Breast epithelium (tissue), 4 donors: ENCODE measurements at places on chromosomes 12 and 14.

DNA sequence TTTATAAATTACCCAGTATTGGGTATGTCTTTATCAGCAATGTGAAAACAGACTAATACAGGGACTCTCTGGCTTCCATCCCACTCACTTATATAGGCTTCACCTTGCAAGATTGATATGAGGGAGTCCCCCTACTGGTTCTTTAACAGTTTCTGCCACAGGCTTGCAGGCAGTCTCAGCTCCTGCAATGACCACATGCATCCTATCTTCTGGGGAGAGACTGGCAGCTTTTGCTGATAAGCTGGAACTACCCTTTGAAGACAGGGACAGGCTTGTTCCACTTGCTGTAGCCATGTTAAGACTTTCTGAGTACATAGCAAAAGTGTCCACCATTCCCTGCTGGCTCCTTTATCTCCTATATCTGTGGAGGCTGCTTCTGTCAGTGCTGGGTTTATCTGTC, 531.7 kb upstream of the FLRT2 start:
- DNase-seq: no peak

GRCh38 chr12:63905544-63905943, 61.0 kb downstream of the SRGAP1 start:
- no peak for DNase-seq

- peak; percentile 22 for DNase-seq
Measured at GRCh38 chr12:123971770-123972456, 718 bp downstream of the CCDC92 start.

DNA sequence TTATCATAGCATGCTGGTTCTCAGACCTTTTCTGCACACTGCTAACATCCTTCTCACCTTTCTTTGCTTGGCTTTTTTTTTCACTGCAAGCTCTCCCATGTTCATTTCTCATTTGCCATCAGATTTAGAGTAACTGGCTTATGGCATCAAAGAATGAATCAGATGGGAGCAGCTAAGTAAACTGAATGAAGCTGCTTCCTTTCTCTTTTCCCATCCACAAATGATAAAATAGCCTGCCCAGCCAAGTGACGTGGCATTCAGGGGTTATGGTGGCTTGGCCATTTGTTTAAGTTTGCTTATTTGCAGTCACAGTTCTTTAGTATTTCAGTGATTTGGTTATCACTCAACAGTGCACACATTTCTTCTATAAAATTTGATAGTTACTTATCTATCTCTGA, 708.6 kb downstream of the DIO2 start:
- no peak for DNase-seq

DNA sequence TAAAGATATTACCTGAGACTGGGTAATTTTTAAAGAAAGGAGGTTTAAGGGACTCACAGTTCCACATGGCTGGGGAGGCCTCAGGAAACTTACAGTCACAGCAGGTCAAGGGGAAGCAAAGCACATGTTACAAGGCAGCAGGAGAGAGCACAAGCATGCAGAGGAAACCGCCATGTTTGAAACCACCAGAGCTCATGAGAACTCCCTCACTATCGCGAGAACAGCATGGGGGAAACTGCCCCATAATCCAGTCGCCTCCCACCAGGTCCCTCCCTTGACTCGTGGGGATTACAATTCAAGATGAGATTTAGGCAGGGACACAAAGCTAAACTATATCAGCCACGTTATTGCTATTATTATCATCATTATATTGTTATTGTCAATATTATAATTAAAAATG, 138.7 kb downstream of the RIMBP2 start:
- no peak for DNase-seq

DNA sequence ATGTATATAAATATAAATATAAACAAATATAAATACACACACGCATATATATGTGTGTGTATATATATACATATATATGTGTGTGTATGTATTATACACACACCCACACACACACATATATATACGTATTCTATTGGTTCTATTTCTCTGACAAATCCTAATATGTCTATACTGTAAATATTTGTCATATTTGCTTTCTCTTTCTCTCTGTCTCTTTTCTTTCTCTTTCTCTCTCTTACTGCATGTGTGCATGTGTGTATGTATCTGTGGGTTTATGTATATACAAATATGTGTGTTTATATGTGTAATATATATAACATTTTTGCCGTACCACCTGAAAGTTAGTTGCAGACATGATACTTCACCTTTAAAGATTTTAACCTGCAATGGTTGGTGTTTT, 174.2 kb upstream of the PLEKHG7 start:
- no peak for DNase-seq

- no peak for DNase-seq
Measured at GRCh38 chr12:118356809-118357256, 15.9 kb downstream of the TAOK3 start.

- no peak for DNase-seq
Measured at GRCh38 chr12:31875609-31875964, 83.6 kb upstream of the RESF1 start.

DNA sequence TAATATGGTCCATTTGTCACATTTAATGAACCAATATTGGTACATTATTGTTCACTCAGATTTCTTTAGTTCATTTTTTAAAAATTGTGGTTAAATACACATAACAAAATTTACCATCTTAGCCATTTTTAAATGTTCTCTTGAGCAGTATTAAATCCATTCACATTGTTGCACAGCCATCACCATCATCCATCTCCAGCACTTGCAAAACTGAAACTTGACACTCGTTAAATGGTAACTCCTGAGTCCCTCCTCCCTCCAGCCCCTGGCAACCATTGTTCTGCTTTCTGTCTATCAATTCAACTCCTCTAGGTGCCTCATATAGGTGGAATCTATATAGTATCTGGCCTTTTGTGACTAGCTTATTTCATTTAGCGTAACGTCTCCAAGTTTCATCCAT, 86.4 kb downstream of the ACACB start:
- DNase-seq: no peak

DNA sequence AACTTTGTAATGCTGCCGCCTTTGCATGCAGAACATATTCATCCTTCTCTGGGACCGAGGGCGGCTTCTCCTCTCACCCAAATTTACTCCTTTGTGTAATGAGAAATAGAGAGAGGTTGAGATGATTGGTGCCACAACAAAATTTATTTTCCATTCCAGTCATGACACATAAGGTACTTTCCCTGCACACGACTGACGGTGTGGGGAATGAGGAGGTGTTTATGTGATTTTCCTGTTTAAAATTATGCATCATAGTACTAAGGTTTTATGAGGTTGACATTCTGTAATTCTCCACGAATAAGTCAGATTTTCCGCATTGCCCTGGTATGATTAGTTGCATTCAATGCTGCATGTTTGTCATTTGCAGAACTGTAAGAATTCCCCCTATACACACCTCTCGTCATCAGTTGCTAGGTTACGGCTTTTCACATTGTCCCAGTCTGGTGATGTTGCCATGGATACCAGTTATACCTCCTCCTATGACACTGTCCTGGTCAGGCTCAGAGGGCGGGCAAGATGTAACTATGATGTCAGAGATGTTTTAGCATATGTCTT, 23.1 kb downstream of the BICDL1 start:
- DNase-seq: no peak

GRCh38 chr12:94258593-94258992, 110.2 kb downstream of the PLXNC1 start:
- DNase-seq: no peak

GRCh38 chr12:46915082-46915481, 89.3 kb upstream of the SLC38A4 start:
- no peak for DNase-seq

GRCh38 chr14:70755655-70756054, 53.7 kb downstream of the MAP3K9 start:
- no peak for DNase-seq

DNA sequence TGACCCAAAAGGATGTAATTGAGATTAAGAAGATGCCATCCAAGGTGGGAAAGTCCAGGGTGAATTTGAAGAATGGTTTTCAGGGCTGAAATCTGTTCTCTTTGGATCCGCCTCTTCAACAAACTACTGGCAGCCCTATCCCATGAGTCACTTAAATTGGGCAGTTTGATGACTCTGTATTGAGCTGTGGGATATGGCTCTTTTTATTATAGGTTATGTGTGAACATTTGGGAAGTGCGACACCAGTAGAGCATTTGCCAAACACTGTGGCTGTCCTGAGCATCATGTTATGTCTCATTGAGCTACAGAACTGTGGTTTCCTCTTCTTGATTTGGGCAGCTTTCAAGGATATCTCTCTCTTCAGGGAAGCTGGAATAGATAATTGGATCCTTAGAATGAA, 22.3 kb downstream of the IFT43 start:
- no peak for DNase-seq

DNA sequence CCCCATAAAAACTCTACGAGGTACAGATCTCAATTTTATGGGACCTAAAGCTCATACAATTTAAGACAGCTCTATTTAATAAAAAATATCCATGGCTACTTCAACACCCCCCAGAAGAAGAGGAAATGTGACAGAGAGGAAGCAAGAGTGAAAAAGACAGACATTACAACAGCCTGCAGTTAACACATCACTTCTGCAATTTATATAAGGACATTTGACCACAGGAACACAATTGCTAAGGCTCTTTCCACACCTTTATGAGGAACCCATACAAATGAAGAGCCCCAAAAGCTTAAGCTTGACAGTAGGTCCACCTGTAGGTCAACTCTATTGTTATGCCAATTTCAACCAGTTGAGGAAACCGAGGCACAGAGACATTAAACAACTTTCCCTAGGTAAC, 5.6 kb downstream of the OR10P1 start:
- DNase-seq: no peak

DNA sequence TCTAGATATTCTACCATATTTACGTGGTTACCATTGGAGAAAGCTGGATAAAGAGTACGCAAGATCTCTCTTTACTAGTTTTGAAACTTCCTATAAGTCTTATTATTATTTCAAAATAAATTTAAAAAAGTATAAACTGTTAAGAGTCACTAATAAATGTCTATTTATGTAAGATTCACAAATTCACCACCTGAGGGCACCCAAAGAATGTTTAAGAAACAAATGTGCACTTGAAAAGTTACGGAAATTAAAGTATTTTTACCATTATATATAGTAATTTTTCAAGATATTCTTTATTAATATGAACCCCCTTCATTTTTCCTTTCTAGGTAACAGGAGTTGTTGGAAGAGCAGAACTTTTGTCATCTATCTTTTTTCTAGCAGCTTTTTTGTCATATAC, 11.9 kb downstream of the TMTC3 start:
- DNase-seq: no peak

- no peak for DNase-seq
Measured at GRCh38 chr12:122051231-122051876, 27.2 kb upstream of the MLXIP start.

DNA sequence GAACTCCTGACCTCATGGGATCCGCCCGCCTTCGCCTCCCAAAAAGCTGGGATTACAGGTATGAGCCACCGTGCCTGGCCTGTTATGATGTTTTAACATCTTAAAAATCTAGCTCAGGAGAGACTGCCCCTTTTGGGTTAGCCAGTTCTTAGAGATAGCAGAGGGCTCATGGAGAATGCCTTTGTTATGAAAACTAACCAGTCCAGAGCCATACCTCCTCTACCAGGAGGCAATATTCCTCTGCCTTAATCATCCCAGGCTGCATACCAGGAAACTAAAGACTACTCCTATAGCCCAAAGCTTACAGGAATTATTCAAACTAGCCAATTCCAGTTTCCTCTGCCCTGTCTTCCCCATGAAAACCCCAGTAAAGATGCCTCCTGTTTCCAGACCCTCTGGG, 96.0 kb upstream of the MDM1 start:
- no peak for DNase-seq

- DNase-seq: no peak
Measured at GRCh38 chr12:122847921-122848421, 12.7 kb downstream of the HIP1R start.

DNA sequence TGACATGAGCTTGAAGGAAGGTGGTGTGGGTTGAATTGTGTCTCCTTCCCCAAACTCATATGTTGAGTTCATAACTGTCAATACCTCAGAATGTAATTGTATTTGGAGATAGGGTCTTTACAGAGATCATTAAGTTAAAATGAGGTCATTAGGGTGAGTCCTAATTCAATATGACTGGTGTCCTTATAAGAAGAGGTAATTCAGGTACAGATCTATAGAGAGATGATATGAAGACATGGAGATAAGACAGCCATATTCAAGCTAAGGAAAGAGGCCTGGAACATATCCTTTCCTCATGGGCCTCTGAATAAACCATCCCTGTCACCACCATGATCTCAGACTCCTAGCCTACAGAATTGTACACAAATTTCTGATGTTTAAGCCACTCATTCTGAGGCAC, 514.7 kb upstream of the MGAT4C start:
- no peak for DNase-seq

- DNase-seq: no peak
Measured at GRCh38 chr14:63200767-63201166, 3.5 kb upstream of the RHOJ start.

GRCh38 chr12:32400866-32401265, 1.5 kb downstream of the FGD4 start:
- no peak for DNase-seq

DNA sequence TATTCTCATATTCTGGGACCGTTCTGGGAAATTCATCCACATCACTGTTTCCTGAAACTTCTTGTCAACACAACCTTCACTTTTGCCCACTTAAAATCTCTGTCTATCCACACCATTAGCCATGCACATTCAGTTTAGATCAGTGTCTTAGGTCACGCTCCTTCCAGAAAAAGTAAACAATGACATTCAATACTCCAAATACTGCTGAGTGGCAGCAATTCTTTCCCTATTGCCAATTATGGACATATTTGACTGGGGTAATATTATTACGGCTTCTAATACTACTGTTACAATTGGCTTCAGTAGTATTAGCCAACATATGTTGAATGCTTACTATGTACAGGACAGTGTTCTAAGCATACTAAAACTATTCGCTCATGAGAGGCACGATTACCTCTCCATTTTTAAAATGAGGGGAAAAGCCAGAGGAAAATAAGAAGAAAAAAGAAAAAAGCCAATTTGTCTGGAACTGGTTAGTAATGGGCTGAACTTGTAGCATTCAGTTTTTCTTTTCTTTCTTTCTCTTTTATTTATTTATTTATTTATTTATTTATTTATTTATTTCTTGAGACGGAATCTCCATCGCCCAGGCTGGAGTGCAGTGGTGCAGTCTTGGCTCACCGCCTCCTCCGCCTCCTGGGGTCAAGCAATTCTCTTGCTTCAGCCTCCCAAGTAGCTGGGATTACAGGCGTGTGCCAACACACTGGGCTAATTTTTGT, 23.4 kb downstream of the LTBR start:
- no peak for DNase-seq

GRCh38 chr12:52004042-52004648, 2.6 kb upstream of the TAMALIN start:
- no peak for DNase-seq

DNA sequence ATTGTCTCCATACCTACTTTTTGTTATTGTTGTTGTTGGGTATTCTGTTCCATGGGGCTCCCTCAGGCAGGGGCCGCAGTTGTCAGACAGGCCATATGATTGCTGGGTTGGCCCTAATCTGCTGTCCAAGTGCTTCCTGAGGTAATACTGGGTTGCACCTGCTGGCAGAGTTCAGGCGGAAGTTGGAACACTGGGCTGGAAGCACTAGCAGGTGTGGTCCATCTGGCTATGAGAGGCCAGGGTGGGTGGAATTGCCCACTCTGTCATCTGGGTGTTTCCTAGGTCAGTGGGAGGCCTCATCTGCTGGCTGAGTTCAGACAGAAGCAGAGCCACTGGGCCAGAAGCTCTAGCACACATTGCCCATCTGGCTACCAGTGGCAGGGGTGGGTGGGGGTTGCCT, 81.3 kb upstream of the NID2 start:
- DNase-seq: no peak
